ENCODE measurements at places on chromosomes 2 and 18.

DNA sequence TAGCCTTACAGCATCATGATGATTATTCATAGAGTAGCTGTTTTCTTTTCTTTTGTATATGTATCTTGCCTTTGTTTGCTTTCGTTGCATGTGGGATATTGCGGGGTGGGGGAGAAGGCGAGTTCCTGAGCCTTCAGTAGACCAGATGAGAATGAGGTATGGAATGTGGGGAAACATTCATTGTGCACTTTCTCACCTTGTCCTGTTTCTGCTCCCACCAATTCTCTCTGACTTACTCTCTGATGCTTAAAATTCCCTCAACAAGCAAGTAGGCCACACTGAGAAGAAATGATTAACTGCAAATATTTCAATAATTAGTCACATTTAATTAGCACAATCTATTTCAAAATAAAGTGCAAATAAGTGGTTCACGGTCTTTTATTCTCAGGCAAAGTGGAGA, 31.0 kb downstream of the GKN2 start:
- no peak for DNase-seq

DNA sequence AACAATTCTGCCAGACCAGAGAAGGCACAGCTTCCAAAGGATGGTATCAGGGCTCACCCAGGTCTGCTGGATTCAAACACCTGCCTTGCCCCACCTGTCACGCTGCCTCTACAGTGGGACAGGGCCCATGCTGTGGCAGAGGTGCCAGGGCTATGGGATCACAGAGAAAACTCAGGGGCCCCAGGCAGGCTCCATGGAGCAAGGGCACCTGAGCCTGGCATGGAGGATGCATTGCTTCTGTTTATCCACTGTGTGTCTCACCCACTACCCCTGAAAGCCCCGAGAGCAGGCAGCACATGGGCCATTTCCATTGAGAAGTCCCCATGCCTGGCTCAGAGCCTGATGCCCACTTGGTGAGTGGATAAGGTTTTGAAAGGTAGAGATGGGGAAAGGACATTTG, 76.0 kb downstream of the TNS1 start:
- no peak for DNase-seq

- DNase-seq, result no peak
These were observed 167.3 kb downstream of the NYAP2 start for GRCh38 chr2:225566798-225567197.

- no peak for DNase-seq
These were observed 3.6 kb downstream of the SIX3 start for GRCh38 chr2:44944952-44945612.

GRCh38 chr2:226873051-226873620, 37.3 kb downstream of the RHBDD1 start:
- no peak for DNase-seq

DNA sequence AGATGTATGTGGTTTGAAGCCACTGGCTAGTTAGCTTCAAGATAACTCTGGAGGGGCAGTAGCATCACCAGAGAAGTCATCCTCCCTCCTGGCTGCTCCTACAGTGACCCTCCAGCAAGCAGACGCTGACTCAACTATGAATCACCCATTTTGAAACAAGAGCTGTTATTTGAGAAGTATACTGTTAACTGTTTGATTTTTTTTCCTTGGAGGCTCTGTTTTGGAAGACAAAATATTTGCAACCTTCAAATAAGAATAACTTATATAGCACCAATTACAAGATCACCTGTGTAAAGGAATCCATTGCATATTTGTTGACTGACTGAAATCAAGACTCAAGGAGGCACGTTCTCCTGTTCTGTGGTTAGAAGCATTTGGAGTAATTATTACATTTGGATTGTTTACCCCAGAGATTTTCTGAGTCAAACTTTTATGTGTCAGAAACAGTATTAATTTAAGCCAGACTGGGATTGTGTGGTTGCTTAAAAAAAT, 313.8 kb downstream of the MTX2 start:
- no peak for DNase-seq

DNA sequence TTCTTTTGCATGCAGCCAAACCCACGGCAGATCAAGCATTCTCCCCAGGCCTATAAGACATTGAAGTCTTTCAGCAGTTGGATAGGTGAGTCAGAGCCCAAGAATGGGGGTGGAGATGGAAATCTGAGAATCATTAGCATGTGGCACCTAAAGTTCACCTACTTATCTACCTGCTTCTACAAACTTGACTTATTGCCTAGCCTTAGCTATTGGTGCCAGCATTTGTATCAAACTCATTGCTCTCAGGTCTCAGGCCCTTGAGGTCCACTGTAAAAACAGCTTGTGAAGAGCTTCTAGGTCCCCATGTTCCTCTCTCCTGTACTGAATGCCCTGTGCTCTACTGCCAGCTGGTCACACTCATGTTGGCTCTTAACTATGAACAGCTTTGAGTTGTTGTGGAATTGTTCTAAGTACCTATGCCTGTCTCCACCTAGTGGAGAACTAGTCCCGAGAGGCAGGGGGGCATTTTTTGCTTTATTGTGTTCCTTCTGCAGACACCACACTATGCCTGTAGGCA, 278.4 kb upstream of the SPRED2 start:
- no peak for DNase-seq

DNA sequence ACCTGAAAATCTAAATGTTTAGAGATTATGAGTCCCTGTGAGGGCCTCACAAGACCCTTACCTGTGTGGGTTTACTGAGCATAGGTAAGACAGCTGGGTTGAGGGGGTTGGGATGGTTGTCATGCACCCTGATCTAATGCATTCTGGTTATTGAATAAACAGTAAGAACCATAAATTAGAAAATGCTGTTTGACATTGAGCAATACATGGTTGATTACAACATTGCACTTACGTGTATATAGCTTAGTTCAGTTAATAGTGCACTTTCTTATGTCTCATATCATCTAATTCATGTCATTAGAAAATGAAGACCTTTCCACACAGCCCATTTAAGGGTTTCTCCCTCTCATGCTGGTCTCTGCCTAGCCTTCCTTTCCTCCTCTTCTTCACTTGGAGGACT, 253.5 kb upstream of the ATP5MC3 start:
- DNase-seq, result no peak

GRCh38 chr2:235679471-235679870, 185.6 kb downstream of the AGAP1 start:
- DNase-seq, result no peak

DNA sequence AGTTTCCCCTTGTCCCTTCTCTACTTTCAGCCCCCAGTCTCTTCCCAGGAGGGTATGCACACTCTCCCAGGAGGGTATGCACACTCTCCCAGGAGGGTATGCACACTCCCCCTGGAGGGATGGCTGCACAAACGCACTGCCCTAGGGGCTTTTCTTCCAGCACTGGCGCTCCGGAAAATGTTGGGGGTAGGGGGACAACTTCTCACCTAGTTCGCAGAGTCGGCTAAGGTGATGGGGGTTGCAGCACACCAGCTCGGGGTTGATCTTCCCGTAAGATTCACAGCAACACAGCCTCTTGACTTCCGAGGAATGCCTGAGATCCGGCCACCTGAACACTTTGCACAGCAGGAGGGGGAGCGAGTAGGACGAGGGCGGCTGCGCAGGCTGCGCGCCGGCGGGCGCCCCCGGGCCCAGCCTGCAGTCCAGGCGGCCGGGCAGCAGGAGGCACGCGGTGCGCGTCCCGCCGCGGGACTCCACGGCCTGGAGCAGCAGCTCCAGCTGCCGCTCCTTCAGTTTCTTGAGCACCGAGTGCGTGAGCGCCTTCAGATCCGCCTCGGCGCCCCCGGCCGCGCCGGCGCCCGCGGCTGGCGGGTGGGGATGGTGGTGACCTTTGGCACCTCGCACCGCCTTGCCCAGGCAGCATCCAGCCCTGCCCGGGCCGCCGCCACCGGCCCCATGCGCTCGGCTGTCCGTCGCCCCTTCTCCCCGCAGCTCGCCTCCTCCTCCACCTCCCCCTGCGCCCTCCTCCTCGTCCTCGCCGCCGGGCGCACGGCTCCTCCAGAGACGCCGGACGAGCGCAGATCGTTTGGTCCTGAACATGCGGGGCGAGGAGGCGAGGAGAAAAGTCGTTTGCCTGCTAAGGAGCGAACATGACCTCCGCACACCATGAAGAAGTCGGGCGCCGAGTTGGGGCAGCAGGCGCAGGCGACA, 894 bp downstream of the SMAD7 start:
- no peak for DNase-seq

DNA sequence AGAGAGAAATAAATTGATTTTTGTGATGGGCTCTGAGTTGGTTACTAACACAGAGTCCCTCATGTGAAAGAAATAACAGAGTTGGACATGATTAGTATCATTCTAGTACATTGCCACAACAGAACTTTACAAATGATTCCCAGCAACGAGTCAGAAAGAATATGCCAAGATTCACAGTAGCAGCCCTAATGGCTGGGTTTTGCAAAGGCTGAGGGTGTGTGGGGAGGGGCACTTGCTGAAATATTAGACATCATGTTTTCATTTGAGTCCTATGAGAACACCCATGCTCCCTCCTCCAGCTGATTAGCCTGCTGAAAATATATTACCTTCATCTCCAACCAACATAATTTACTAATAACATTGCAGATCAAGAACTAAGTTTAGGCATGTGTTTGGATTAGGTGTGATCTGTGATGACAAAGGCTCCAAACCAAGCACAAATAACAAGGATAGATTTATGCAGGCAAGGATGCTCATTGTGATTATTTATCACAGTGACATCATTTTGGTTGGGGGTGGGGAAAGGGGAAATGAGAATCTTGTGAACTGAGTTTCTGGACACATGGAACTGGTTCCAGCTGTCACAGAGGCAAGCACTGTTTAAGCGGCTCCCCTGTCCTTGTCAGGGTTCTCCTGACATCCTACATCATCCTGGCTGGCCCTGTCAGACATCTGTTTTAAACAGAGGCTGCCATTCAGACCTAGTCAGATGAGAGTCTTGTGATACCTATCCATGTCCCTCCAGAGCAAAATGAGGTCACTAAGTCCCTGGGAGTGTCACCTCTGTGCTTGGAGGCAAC, 205.8 kb upstream of the NCKAP5 start:
- DNase-seq, result no peak
